ENCODE measurements at places on chromosomes 2 and 18.

- no peak for DNase-seq
Observed at GRCh38 chr2:23700627-23701026, 226.3 kb downstream of the ATAD2B start.

DNA sequence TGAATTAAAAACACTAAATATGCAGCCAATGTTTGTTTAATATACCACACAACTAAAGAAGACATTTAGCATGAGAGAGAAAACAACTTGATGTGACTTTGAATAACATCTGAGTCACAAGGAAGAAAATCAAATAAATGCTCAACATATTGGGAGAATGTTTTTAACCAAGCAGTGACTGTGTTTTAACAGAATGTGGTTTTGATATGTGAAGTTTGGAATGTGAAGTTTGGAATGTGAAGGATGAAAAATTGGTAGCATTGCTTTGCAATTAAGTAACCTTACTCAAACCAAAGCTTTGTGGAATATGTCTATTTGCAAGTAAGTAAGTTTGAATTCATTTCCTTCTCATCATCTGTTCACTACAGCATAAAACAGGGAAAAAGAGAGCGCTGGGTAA lies 128.2 kb upstream of the DNAJC10 start:
- no peak for DNase-seq

DNA sequence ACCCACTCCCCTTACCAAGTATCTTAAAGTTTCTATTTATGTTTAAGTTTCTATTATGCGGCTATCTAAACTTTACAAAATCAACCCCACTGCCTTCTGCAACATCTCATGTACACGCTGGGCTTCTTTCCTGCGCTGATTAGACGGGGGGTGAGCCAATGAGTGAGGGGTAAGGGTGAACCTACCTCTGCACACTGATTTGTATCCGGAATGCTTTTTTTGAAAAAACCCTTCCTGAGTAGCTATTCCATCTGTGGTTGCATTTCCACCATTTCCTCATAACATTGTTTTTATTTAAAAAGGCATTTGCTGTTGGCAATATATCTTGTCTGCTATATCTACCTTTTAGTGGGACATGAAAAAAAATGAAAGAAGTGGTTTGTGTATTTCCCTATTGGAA lies 6.3 kb downstream of the ALPG start:
- no peak for DNase-seq

DNA sequence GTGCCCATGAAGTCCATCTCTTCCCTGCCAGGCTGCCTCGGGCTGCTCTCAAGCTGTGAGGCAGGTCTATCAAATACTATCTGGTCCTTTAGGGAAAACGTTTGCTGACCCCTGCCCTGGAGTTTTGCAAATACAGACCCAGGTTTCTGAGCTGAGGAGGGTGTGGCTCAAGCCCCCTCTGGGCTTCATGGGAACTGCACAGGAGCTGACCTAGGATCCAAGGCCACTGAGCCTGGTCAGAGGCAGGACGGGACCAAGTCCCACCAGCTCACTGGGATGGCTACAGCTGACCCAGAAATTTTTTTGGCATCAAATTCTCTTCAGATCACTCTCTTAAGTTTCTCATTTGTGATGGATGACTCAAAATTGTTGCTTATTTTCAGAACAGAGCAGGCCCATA lies 14.1 kb downstream of the ZNF516 start:
- no peak for DNase-seq

DNA sequence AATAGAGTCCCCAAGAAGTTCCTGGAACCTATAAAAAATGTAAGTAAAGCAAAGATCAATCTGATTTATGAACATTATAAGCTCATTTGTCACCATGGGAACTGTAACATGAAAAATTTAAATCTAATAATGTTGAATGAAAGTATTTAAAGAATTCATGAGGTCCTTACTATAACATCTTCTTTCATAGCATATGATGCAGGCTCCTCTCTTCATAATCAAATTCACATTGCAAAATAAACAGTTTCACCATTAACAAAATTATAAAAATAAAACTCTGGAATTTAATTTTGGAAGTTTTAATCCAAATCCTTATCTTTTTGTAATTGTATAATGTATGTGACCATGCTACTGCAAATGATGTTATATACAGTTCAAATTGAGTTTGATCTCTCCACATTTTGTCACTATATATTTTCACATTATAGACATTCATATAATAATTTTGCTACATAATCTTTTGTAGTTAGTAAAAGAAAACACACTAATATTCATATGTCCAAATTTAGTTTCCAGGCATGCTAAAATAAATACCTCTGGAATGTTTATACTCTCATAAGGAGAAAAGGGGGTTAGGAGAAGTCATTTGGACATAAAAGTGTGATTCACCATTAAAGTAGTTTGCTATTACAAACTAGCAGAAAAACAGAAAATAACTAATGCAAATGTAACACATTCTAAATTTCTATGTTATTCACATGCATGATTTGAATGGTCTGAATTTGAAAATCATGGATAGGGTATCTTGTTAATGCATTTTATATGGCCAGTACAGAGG lies 954.1 kb downstream of the DSC3 start:
- DNase-seq, result no peak

DNA sequence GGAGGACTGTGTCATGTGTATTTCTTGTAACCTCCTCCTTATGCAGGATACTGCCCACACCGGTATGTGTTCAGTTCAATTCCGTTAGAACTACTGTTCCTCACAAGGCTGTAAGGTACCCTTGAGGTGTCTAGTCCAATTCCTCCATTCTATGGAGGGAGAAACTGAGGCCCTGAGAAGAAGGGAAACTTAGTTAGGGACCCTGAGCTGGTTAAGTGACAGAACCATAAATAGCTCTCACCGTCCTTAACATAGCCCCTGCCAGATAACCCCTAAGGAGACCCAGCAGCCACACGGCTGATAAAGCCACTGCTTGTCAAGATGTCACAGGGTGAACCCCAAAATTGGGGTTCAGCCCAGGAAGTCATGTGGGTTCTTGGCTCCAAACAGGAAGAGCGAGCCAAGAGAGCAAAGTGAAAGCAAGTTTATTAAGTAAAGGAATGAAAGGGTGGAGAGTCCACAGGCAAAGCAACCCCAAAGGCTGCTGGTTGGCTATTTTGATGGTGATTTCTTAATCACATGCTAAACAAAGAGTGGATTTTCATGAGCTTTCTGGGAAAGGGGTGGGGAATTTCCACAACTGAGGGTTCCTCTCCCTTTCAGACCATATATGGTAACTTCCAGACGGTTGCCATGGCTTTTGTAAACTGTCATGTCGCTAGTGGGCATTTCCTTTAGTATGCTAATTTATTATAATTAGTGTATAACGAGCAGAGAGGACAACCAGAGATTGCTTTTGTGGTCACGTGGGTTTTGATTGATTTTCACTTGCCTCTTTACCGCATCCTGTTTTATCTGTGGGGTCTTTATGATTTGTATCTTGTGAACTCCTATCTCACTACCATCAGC lies 83.4 kb upstream of the RTN4 start:
- no peak for DNase-seq

- DNase-seq, result no peak
Observed at GRCh38 chr2:17171446-17172049, 346.7 kb downstream of the RAD51AP2 start.

DNA sequence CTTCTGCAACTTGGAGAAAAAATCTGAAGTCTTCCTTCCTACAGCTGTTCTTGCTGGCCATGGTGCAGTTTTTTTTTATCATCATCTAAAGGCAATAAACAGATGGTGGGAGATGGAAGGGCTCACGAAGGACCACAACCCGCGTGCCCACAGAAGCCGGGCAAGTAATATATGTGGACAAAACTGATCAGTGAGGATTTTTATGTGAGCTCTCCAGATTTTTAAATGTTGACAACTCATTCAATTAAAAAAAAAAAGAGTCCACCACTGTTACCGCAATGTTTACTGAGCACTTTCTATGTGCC lies 55.9 kb upstream of the CREB1 start:
- no peak for DNase-seq

GRCh38 chr2:68292108-68292710 lies 27.5 kb downstream of the CNRIP1 start:
- no peak for DNase-seq

- peak; percentile 97 for DNase-seq
Observed at GRCh38 chr18:48133671-48134251, 203.3 kb upstream of the SMAD2 start.

- peak; percentile 69 for DNase-seq
Observed at GRCh38 chr18:45402485-45403056, 212.7 kb upstream of the SLC14A2 start.
